ENCODE measurements at places on chromosomes 1 and 21.

- DNase-seq, result no peak
These were observed 2.5 kb downstream of the PDZK1IP1 start for GRCh38 chr1:47187231-47187925.

DNA sequence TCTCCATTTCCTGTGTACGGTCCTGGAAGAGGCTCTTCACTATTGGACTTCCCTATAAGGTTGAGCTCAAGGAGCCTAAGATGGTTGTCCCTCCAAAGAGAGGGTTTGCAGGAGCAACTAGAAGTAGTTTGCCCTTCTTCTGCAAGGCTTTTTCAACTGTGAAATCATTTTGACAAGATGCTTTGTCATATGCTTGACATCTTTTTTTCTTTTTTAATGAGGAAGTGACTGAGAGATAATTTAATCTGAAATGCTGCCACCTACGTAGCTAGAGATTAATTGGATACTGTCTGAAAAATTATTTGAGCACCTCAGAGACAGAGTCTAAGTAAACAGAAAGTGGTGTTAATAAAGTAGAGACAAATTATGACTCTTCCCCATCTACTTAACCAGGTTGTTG is 97.0 kb downstream of the CHRM3 start:
- no peak for DNase-seq

GRCh38 chr1:12577020-12577419 is 41.0 kb downstream of the DHRS3 start:
- DNase-seq, result no peak

DNA sequence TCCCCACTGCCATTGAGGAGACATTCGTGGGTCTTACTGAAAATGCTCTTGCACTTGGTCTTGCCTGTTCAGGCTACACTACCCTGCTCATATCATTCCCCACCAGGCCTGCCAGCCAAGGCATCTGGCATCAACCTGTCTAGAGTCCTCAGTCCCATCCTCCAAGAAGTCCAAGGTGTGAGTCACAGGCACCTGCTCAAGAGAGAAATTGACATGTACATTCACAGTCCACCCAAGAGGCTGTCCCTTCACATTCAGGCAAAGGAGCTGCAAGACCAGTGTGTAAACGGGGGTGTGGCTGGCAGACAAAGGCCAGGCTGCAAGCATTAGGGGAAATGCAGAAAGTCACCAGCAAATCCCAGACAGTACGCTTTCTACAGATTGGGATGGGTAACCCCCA is 13.1 kb upstream of the PLA2G2C start:
- DNase-seq, result no peak

DNA sequence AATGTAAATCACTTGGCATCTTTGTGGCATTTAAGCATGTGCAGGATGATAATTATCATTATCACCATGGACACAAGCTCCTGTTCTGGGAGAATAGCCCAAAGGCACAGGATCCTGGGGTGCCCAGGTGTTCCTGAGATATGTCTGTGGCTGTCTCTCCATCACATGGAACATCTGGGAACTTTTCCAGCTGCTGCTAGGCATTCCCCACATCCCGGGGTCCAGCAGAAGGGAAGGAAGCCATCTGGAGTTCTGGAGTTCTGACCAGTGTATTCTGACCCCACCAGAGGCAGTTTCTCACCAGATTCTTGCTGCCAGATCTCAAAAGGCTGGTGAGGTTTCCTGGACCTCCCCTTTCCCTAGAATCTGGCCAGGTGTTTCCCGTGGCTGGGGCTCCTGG is 259.7 kb upstream of the VAMP3 start:
- no peak for DNase-seq

GRCh38 chr1:119515221-119515620 is 8.2 kb downstream of the HSD3B1 start:
- no peak for DNase-seq

DNA sequence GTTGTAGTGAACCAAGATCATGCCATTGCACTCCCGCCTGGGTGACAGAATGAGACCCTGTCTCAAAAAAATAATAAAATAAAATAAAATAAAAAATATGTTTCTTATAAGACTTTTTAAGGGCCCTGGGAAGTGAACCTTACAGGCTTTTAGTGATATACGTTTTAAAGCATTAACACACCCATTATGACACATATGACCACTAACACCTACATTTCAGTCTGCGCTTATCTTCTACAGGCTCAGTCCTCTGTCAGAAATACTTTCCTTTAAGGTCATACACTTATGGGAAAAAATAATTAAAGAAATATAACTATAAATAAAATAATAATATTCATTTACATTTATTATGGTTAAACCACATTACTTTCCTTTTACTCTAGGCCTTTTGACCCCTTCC is 21.9 kb downstream of the ADSS2 start:
- no peak for DNase-seq

GRCh38 chr1:12594966-12595756 is 22.8 kb downstream of the DHRS3 start:
- no peak for DNase-seq

DNA sequence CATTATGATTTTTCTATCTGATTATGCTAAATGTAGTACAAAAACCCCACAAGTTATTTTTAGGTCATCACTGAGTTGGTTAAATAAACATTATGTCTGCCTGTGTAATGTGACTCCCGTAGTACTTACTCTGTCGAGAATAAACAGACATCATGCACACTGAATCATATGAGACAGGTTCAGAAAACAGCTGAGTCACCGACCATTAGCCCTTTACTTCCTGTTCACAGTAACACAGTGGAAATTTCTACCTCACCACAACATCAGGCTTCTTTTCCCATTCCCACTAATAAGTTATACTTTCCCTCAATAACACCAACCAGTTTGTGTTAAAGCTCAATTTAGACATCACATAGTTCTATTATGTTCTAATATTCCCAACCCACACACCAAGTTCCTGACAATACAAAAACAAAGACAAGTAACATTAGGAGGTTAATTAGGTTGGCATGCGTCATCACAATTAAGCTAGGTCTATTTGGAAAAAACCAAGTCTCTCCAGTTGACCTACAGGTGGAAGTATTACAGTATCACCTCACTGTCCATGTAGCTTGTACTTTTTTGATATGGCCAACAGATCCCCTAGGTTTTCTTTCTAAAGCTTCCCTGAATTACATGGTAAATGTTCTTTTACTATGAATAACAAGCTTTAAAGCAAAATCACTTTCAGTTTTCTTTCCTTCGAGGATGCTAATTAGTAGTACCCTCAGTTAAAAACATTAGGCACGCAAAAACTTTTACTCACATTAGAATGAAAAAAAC is 154.2 kb downstream of the EIF4G3 start:
- DNase-seq, result no peak

GRCh38 chr1:19894218-19894617 is 12.0 kb downstream of the OTUD3 start:
- DNase-seq, result no peak

GRCh38 chr1:231919886-231920285 is 293.3 kb downstream of the DISC1 start:
- no peak for DNase-seq

GRCh38 chr1:106756752-106757151 is 299.7 kb upstream of the PRMT6 start:
- DNase-seq, result no peak

GRCh38 chr1:94101613-94102525 is 19.1 kb downstream of the ABCA4 start:
- no peak for DNase-seq

DNA sequence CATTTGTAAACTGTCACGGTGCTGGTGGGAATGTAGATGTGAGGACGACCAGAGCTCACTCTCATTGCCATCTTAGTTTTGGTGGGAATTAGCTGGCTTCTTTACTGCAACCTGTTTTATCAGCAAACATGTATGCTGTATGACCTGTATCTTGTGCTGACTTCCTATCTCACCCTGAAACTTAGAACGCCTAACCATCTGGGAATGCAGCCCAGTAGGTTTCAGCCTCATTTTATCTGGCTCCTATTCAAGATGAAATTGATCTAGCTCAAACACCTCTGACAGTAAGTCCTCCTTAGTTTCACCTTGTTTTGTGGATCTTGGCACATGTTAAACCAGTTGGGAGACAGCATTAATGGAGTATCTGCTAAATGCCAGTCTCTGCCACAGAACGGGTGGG is 174.6 kb downstream of the HLX start:
- no peak for DNase-seq

DNA sequence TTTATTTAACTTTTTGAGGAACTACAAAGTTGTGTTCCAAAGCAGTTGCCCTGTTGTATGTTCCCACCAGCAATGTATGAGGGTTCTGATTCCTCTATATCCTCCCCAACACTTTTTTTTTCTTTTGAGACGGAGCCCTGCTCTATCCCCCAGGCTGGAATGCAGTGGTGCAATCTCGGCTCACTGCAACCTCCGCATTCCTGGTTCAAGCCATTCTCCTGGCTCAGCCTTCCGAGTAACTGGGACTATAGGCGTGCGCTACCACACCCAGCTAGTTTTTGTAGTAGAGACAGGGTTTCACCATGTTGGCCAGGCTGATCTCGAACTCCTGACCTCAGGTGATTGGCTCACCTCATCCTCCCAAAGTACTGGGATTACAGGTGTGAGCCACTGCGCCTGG is 60.4 kb upstream of the ENAH start:
- DNase-seq, result no peak

DNA sequence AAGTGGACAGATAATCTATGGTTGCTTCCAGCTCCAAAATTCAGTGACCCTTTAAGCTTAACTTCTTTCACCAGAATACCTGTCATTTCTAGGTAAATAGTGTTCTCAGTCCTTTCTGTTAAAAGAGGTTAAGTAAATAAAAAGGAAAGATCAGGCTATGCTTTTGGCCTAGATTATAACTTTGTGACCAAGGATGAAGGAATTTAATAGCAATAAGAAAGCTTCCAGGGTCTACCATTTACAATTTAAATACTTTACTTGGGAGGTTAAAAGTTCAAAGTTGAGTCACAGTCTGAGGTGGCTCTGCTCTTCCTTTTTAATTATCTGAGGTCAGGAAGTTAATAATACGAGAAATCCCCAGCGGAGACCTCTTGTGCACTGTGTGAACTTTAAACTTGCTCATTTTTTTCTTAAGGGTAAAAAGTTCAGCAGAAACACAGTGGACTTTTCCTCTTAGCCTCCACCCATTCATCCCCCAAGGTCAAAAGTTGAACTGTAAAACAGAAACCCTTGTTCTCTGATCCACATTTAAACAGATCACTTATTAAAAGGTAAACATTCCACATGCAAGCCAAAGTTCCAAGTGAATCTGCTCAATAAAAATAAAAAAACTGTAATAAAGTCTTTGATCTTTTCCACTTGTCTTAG is 187.1 kb downstream of the NRIP1 start:
- no peak for DNase-seq

Data from iPS DF 19.7 (cell line).